ENCODE measurements at places on chromosomes 5 and 9. TPM values are rescaled to one million over a fixed set of nuclear protein-coding genes. Genes with fewer than 3 reads are reported as not detected.

FBXL7 gene
- 6.1 TPM for total RNA-seq

ANKRD31 gene
- not detected for total RNA-seq

GDNF gene
- total RNA-seq, result not detected

DHFR gene
- 12.8 TPM for total RNA-seq

GKAP1 gene
- total RNA-seq, result 2.2 TPM

PCDHA12 gene
- total RNA-seq, result 0.19 TPM

SPATA31D4 gene
- not detected for total RNA-seq

GNA14 gene
- 2.4 TPM for total RNA-seq

RANBP17 gene
- 12.4 TPM for total RNA-seq

SNCB gene
- 0.09 TPM for total RNA-seq

GPR150 gene
- total RNA-seq, result 0.19 TPM

CIZ1 gene
- total RNA-seq, result 30.1 TPM

PCDHAC2 gene
- 0.09 TPM for total RNA-seq

CDX1 gene
- not detected for total RNA-seq

CDH6 gene
- total RNA-seq, result 10.6 TPM

CAMK4 gene
- 4.9 TPM for total RNA-seq

ADRB2 gene
- 3.2 TPM for total RNA-seq

NR2F1 gene
- total RNA-seq, result 24.9 TPM

PCA3 gene
- total RNA-seq, result 0.90 TPM

SPINK6 gene
- total RNA-seq, result not detected

CERCAM gene
- 48.1 TPM for total RNA-seq

DOK3 gene
- 2.5 TPM for total RNA-seq

SEMA5A gene
- total RNA-seq, result 12.7 TPM

FOXD4L3 gene
- total RNA-seq, result not detected

PCDHA10 gene
- total RNA-seq, result 0.56 TPM

MLANA gene
- total RNA-seq, result not detected
